ENCODE measurements at places on chromosomes 2 and 18.

- DNase-seq, result no peak
These were observed 10.7 kb downstream of the KCNF1 start for GRCh38 chr2:10922307-10923007.

DNA sequence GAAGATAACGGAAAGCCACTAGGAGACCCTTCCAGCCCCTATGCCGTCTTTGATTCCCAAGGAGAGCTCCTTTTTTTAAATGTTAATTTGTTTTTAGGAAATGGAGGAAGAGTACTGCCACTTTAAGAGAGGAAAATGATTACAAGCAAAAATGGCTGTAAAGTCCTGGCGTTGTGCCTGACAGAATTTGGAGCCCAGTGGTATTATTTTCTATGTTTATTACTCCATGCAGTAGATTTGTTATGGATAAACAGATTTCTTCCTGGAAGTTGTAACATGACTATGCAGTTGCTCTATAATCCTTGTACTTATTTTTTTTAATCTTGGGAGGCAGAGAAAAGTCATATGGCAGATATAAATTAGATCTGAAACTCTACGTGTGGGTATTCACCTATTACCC lies 141.3 kb downstream of the GBX2 start:
- no peak for DNase-seq

GRCh38 chr2:20450201-20450999 lies 3.5 kb downstream of the RHOB start:
- no peak for DNase-seq

- DNase-seq, result no peak
These were observed 10.6 kb downstream of the RND3 start for GRCh38 chr2:150476809-150477302.

- no peak for DNase-seq
These were observed 12.2 kb upstream of the GNAL start for GRCh38 chr18:11676867-11677266.

DNA sequence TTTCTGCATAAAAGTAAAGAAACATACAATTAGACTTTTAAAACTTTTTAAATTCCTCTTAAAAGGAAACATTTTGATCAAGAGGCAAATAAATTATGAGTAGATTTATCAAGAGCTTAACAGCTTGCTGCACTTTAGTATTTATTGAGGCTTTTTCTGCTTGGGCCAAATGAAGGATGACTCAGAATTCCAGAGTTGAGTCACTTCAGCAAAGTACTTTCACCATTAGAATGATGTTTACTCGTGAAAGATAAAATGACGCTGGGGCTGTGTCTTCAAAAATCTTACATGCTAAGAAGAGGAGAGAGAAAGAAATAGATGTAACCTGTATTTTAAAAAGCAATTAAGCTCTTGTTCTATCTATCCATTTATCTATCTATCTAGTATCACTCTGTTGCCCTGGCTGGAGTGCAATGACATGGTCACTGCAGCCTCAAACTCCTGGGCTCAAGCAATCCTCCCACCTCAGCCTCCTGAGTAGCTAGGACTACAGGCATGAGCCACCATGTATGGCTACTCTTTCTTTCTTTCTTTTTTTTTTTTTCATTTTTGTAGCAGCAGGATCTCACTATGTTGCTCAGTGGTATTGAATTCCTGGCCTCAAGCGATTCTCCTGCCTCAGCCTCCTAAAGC lies 75.3 kb upstream of the RIOK3 start:
- DNase-seq, result peak; percentile 39

DNA sequence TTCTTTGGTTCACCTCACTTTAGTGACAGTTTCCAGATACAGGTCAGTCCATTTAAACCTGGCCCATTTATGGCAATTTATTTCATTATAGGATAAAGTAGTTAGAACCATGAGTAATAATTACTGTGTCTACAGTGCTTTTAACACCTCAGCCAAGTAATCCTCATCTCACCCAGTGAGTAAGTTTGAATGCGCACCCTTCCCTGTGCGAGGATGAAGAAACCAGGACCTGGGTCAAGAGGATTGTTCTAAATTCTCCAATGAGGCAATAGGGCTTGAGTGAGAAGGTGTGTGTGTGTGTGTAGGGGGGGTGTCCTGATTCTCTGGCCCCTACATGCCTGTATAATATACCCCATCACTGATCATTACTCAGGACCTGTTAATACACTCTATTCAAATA lies 854 bp upstream of the MYO1B start:
- no peak for DNase-seq

DNA sequence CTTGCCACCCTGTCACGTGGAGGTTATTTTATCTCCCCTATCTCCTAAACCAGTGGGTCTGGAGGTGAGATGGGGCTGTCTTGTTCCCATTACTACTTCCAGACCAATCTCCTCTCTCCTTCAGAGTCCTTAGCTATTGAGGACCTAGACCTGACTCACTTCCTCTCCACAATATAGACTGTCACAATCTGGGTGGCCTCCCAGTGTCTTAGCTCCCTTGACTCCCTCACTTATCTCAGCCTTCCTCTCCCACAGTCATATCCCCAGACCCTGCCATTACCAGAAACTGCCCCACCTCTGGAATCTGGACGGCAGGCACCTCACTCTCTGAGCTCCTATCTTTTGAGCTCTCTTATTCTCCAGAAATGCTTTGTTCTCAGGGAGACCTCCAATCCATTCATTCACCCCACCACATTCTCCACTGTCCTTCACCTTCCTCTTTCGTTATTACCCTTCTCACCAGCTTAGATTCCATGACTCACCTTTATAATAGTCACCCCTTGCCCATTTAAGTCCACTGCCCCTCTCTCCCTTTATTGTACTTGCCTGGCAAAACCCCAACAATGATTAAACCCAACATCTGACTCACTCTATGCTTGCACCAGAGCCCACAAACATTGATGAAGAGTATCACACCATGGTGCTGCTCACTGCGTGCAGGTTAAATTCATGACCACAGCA lies 23.3 kb upstream of the SIX3 start:
- DNase-seq, result peak; percentile 20

DNA sequence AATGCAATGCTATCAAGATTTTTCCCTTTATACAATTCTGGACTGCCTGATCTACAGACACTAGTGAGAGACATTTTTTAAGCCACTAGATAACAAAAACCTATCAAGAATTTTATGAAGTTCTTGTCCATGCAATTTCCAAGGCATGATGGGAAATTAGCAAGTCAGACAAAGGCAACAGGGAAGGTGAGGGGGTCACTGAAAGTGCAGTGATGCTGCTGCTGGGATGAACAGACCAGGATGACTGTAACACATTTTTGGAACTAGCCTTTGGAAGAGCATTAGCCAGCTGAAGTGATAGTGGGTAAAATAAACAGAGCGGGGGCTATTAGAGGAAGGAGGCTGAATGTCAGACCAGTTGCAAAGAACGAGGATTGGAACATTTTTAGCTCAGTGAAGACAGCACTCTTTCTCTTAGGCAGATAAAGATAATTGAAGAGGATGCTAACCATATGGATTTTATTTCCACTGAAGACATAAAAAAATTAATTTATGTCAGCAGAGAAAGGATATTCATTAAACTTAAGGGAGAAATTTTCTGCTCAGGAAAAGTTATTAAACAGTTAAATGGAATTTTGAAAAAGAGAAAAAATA lies 17.9 kb downstream of the NRXN1 start:
- DNase-seq, result no peak

DNA sequence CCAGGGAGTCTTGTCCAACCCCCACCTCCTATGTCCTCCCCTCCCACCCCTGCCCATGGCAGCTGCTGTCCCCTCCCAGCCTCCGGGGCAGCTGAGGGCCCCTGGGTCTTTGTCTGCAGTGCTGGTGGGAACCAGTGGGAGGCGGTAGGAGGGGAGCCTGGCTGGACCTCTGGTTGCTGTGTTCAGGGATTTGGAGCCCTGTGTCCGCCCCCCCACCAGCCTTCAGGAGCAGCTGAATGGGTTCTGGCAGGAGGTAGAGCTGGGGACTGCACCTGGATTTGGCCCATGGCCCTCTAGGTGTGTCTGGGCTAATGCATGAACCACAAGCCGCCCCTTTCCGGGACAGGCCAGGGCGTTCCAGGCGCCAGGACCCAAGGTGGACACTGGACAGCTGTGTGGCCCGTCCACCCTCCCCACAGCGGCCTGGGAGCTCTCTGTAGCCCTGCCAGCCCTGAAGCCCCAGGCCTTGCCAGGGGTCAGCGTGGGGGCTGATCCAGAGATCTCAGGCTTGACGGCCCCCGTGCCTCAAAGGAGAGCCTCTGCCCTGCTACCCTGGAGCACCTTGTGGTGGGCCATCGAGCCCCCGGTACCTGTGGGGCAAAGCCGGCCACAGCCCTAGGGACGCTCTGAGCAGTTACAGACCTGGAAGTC lies 25.4 kb downstream of the GPC1 start:
- no peak for DNase-seq

- DNase-seq, result no peak
These were observed 94.3 kb downstream of the TSHZ1 start for GRCh38 chr18:75304678-75305557.

DNA sequence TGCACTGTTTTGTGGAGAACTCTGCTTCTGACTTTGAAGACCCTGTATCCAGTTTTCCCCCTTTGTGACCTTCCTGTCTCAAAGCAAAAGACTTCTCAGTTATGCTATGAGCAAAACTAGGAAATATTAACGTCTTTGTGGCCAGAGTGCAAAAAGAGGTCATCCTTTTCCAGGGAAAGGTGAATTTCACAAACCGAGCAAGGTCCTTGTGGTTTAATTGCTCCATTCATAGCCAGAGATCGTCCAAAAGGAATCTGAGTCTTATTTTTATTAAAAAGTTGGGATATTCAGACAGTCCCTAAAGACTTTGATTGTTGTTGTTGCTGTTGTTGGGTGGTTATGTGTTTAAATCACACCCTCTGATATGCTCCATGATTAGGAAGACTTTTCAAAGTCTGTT lies 77.4 kb downstream of the NAB1 start:
- DNase-seq, result no peak

GRCh38 chr18:11950824-11951223 lies 30.5 kb upstream of the IMPA2 start:
- DNase-seq, result no peak

GRCh38 chr2:207617011-207617671 lies 8.1 kb downstream of the METTL21A start:
- peak; percentile 37 for DNase-seq

- no peak for DNase-seq
These were observed 63.8 kb upstream of the RPL31 start for GRCh38 chr2:100938031-100939026.

- DNase-seq, result no peak
These were observed 48.4 kb downstream of the DCDC2C start for GRCh38 chr2:3751806-3752205.

GRCh38 chr2:229562472-229563127 lies 151.8 kb downstream of the DNER start:
- DNase-seq, result no peak

DNA sequence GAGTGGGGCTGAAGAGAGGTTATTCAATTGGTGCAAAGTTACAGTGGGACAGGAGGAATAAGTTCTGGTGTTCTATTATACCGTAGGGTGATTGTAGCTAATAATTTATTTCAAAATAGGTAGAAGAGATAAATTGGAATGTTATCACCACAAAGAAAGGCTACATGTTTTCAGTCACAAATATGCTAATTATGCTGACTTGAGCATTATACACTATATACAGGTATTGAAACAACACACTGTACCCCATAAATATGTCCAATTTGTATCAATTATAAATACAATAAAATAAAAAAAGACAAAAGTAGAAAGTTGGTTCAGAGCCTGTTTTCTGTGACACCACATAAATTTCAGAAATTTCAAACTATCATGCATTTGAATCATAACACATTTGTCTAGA lies 97.7 kb downstream of the CDH19 start:
- no peak for DNase-seq

- DNase-seq, result no peak
These were observed 39.6 kb downstream of the INHBB start for GRCh38 chr2:120385355-120386127.

DNA sequence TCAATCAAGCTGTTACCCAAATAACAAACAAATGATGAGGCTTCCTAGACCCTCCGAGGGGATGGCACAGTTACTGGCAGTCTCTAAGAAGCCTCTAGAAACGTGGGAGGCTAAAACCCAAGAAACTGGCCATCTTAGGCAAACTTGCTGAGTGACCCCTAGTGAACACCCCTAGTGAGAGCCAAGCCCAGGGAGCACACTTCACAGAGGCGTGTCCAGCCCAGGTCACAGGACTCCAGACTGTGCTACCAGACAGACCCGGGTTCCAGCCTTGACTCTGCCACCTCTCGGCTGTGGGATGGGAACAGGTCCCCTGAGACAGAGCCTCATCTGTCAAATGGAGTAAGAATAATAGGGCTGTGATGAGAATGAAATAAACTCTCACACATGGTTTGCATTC lies 83.5 kb upstream of the ASAP2 start:
- no peak for DNase-seq

DNA sequence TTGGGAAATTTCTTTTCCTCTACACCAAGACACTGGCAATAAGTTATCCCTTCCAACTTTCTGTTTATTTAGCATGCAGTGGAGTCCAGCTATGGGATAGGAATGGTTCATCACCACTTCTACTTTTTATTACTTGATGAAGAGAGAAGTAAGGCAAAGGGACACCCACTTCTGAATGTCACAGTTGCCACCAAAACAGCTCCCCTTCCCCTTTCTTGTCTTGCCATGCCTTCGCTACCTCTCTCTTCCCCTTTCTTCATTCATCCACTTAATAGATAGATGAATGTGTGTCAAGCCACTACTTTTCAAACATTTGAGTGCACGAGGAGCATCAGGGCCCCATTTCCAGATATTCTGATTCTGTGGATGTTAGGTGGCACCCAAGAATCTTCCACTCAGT lies 59.6 kb downstream of the KCTD18 start:
- DNase-seq, result no peak

DNA sequence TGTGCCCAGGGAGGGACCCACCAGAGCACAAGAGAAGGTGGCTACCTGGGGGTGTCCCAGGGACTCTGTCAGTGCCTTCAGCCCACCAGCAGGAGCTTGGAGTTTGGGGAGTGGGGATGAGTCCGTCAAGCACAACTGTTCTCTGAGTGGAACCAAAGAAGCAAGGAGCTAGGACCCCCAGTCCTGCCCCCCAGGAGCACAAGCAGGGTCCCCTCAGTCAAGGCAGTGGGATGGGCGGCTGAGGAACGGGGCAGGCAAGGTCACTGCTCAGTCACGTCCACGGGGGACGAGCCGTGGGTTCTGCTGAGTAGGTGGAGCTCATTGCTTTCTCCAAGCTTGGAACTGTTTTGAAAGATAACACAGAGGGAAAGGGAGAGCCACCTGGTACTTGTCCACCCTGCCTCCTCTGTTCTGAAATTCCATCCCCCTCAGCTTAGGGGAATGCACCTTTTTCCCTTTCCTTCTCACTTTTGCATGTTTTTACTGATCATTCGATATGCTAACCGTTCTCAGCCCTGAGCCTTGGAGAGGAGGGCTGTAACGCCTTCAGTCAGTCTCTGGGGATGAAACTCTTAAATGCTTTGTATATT lies 14.0 kb downstream of the ITM2C start:
- DNase-seq, result no peak

DNA sequence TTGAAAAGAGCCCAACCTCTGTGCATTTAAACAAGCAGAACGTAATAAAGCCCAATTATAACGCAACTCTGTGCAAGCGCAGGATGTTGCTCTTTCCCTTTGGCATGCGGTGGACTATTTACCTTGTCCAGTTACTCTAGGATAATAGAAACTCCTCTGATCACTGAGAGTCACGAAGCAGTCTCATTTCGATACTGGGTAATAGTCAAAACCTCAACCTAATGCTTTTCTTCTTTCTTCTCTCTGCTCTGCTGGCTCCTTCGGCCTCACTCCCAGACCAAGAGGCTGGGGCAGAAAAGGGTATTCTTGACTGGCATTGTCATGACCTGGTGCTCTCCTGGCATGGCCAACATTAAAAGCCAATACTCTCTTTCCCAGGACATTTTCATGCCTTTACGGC lies 89.7 kb upstream of the GCFC2 start:
- DNase-seq, result no peak
